Naive B cell (primary cell): ENCODE measurements at places on chromosomes 7 and 10.

- DNase-seq: no peak
Observed at GRCh38 chr7:98133621-98134303, 27.1 kb downstream of the LMTK2 start.

DNA sequence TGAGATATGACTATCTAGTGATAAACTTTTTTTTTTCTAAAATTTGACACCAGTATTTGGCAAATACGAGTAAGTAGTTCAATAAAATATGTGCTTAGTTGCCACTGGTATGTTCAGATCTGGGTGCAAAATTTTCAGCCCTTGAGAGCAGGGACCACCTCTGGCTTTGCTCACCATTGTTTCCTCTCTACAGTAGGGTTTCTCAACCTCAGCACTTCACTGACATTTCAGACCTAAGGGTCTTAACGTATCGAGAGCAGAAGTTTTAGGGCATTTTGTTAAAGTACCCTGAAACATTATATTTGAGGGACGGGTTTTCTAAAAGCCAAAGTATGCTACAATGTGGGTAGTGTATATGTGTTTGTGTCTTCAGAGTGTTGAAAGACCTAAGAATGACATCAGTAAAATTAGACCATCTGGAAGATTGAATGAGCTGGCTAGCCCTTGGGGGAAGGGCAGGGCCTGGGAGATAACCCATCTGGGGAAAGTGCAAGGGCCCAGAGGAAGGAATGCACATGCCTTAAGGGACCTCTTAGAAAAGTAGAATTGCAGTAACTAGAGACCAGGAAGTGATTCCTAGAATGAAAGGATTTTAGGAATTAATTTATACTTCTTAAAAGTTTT is 11.8 kb downstream of the BZW2 start:
- DNase-seq: no peak

GRCh38 chr7:92717993-92718716 is 118.2 kb downstream of the CDK6 start:
- peak; percentile 46 for DNase-seq

GRCh38 chr10:68137171-68137570 is 27.9 kb downstream of the MYPN start:
- DNase-seq: no peak
